ENCODE measurements at places on chromosomes 12 and 14.

- no peak for DNase-seq
Measured at GRCh38 chr14:73834261-73834625, 17.4 kb upstream of the PTGR2 start.

DNA sequence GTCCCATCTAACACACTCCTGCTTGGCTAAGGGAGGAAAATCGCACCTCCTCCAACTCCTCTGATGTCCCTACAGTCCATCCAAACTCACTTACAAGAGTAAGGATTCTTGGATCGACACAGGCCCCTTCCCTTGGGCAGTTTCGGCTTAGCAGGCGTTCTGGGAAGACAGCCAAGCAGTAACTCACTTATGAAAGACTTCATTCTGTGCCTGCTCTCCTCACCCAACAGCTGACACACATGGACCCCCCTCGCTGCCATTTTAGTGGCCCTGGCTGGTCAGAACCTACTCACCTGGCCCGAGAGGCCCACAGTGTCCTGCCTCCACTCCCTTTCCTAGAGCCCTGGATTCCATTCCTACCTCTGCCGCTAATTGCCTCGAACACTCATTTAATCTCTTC, 52.3 kb upstream of the BCL2L14 start:
- DNase-seq = no peak

GRCh38 chr14:36935976-36936678, 236.3 kb downstream of the SLC25A21 start:
- no peak for DNase-seq

- DNase-seq = no peak
Measured at GRCh38 chr12:65123435-65124063, 2.4 kb upstream of the WIF1 start.

- no peak for DNase-seq
Measured at GRCh38 chr14:36450550-36450949, 69.5 kb downstream of the NKX2-1 start.

GRCh38 chr14:90599339-90599738, 202.5 kb downstream of the CALM1 start:
- DNase-seq = no peak

DNA sequence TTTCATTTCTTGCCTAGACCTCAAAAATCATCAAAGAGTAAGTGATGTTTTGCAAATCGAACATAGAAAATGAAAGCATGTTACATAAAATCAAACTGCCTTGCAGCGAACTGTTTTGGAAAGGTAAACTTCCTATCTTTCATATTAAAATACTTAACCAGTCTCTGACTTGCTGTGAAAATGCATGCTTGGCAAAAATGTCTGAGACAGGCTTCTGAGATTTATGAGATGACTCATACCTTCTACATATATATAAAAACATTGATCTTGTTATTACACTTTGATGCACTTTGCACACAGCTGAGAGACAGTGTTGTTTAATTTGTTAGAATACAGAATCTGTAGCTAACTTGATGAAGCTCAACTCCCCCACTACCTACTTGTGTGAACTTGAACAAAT, 179.1 kb downstream of the KITLG start:
- no peak for DNase-seq

GRCh38 chr12:124399622-124400021, 104.7 kb downstream of the RFLNA start:
- peak; percentile 49 for DNase-seq

- no peak for DNase-seq
Measured at GRCh38 chr12:5487948-5488625, 56.2 kb downstream of the NTF3 start.

Measured in neural crest cell (in vitro differentiated cells).